Dermis blood vessel endothelial cell (primary cell): ENCODE measurements at places on chromosomes 12 and 14. TPM values are rescaled to one million over a fixed set of nuclear protein-coding genes. Genes with fewer than 3 reads are reported as not detected.
A peak's percentile ranks its signal among the peaks of the same experiment; 100 is the strongest.

DNA sequence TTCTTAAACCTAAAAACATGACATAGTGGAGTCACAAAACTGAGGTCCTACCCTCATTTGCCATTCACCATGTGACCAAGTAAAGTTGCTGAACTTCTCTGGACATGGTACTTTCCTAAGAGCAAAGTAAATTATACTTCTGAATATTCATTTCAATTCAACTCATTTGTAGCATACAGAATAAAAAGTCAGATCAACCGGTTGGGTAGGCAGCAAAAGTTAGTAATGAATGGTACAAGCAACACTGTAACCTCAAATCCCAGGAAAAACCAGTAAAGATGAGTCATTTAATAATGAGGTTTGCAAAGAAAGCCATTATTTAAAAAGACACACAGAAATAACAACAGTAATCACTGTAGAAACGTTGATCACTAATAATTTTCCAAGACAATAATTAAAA, 8.7 kb downstream of the POLE2 start:
- DNase-seq: no peak

- peak; percentile 75 for DNase-seq
These were observed 77.6 kb upstream of the PRKD1 start for GRCh38 chr14:30005114-30005808.

DNA sequence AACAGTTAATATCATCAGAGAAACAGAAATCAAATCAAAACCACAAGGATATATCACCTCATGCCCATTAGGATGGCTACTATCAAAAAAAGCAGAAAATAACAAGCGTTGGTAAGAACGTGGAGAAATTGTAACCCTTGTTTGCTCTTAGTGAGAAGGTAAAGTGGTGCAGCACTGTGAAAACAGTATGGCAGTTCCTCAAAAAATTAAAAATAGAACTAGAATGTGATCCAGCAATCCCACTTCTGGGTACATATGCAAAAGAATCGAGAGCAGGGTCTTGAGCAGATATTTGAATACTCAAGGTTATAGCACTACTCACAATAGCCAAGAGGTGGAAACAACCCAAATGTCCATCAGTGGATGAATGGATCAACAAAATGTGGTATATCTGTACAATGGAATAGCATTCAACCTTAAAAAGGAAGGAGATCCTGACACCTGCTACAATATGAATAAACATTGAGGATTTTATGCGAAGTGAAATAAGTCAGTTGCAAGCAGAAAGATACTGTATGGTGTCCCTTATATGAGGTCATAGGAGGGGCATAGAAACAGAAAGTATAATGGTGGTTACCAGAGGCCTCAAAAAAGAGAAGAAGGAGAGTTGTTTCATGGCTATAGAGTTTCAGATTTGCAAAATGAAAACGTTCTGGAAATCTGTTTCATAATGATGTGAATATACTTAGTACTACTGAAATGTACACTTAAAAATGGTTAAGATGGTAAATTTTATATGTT, 131.0 kb upstream of the EEA1 start:
- DNase-seq: no peak

- DNase-seq: no peak
These were observed 61.6 kb downstream of the R3HDM2 start for GRCh38 chr12:57369202-57369601.

DNA sequence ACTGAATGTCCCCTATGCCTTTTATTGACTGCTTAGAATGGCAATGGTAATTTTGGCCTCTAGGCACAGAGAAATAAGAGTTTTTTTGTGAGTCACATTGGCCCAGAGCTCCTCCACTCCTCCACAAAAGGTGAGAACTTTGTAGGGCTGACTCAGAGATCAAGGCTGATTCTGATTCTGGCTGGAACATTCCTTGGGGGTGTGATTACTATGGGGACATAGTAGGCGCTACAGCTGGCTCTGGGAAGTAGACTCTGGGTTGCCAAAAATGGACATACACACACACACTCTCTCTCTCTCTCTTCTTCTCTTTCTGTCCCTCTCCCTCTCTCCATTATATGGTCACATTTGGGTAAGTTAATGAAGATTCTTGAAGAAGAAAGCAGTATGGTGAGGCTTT, 174.6 kb upstream of the DDHD1 start:
- DNase-seq: no peak

DNA sequence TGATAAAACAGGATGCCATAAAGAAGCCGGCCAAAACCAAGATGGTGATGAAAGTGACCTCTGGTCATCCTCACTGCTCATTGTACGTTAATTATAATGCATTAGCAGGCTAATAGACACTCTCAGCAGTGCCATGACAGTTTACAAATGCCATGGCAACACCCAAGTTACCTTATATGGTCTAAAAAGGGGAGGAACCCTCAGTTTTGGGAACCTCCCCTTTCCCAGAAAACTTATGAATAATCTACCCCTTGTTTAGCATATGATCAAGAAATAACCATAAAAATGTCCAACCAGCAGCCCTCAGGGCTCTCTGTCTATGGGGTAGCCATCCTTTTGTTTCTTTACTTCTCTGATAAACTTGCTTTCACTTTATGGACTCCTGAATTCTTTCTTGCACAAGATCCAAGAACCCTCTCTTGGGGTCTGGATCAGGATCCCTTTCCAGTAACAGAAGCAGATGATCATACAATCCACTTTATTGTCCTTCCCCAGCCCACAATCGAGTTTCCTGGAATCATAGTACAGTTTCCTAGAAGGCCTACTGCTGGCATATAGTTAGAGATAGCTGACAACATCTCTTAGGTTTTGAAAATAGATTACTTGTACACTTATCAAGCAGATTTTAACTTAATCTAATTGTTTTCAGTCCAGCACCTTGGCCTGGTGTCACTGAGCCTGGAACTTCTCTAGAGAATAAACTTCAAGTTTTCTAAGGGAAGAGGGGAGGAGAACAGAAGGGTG, 266.7 kb upstream of the HMGA2 start:
- DNase-seq: no peak

GRCh38 chr12:130709151-130709970, 6.7 kb downstream of the RIMBP2 start:
- no peak for DNase-seq

- no peak for DNase-seq
These were observed 185.7 kb downstream of the SRGAP1 start for GRCh38 chr12:64030155-64030554.

GRCh38 chr14:92728759-92729364, 19.6 kb downstream of the LGMN start:
- DNase-seq: peak; percentile 24

Gene CMA1
- not detected in 2 replicates for total RNA-seq

Gene NABP2
- 24.8 and 32.9 TPM in 2 replicates for total RNA-seq

Gene GUCY2C
- not detected in 2 replicates for total RNA-seq
